Nephron progenitor cell (in vitro differentiated cells): ENCODE measurements at places on chromosomes 5 and 9.
A peak's percentile ranks its signal among the peaks of the same experiment; 100 is the strongest.

GRCh38 chr9:8424786-8425410 is 625.3 kb upstream of the DMAC1 start:
- DNase-seq: no peak
- no peak overlapping the region for H3K27ac ChIP-seq
- H3K36me3 ChIP-seq: peaks cover 54% of the 10 kb centered on the region
- no peak overlapping the region for H3K4me3 ChIP-seq
- no peaks in the 10 kb centered on the region for H3K27me3 ChIP-seq
- no peaks in the 10 kb centered on the region for H3K4me1 ChIP-seq

GRCh38 chr9:112176524-112176923 is 1.4 kb upstream of the SUSD1 start:
- DNase-seq: no peak
- no peak overlapping the region for H3K27ac ChIP-seq
- H3K4me3 ChIP-seq: peak overlapping the region; percentile 92
- H3K36me3 ChIP-seq: peaks cover 22% of the 10 kb centered on the region
- peaks cover 17% of the 10 kb centered on the region for H3K27me3 ChIP-seq

- H3K27ac ChIP-seq: no peak overlapping the region
- no peak overlapping the region for H3K4me3 ChIP-seq
- no peak for DNase-seq
- H3K36me3 ChIP-seq: no peaks in the 10 kb centered on the region
- H3K27me3 ChIP-seq: peaks cover 94% of the 10 kb centered on the region
- H3K4me1 ChIP-seq: peaks cover 20% of the 10 kb centered on the region
These were observed 36.7 kb upstream of the CLPTM1L start for GRCh38 chr5:1381370-1382247.

GRCh38 chr9:107809871-107810460 is 320.4 kb upstream of the KLF4 start:
- H3K4me3 ChIP-seq: no peak overlapping the region
- H3K27me3 ChIP-seq: peaks cover 15% of the 10 kb centered on the region
- H3K36me3 ChIP-seq: no peaks in the 10 kb centered on the region
- H3K4me1 ChIP-seq: no peaks in the 10 kb centered on the region

DNA sequence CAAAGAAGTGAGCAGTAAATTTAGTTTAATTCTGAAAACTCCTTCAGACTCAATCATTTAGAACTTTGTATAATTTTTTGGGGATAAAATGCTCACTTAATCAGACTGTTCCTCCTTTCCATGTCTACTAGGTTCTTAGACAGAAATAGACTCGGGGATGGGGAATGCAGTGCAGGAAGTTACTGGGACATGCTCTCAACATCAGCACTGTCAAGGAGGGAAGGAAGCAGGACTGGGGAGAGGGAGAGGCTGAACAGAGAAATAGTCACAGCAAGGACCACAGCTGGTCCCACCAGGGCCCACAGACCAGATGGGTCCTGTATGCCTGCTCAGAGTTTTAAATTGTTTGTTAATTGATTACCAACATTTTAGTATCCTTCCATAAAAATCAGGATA is 310.1 kb upstream of the MSX2 start:
- no peak for DNase-seq
- peaks cover 6% of the 10 kb centered on the region for H3K36me3 ChIP-seq
- H3K27ac ChIP-seq: peak overlapping the region; percentile 8
- no peak overlapping the region for H3K4me3 ChIP-seq

GRCh38 chr9:4344946-4345345 is 45.1 kb upstream of the GLIS3 start:
- H3K4me3 ChIP-seq: no peak overlapping the region
- H3K27ac ChIP-seq: no peak overlapping the region
- DNase-seq: no peak
- peaks cover 22% of the 10 kb centered on the region for H3K4me1 ChIP-seq
